ENCODE measurements at places on chromosomes 2 and 18.

DNA sequence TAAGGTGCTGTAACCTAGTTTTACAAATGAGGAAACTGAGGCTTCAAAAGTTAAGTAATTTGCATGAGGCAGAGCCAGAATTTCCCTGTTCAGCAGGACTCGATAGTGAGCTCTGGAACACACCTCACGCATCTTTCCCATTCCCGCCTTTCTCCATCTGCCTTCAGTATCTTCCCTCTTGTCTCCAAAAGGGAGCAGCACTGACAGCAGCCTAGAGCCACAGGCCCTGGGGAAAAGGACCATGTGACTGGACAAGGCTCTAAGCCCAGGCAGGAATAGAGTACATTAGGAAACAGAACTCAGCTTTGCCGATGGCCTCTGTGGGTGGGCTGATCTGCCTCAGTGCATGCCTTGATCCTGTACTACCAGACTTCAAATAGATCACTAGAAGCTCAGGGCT, 21.5 kb downstream of the GPR155 start:
- no peak for DNase-seq

DNA sequence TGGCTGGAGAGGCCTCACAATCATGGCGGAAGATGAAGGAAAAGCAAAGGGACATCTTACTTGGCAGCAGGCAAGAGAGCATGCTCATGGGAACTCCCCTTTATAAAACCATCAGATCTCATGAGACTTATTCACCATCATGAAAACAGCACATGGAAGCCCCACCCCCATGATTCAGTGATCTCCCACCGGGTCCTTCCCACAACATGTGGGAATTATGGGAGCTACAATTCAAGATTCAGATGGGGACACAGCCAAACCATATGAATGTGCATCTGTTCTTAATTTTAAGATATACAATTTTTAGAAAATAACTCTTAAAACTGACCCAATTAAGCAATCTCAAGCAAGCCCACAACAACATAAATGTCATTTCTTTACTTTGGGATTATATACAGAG, 12.6 kb downstream of the C18orf63 start:
- DNase-seq, result no peak

DNA sequence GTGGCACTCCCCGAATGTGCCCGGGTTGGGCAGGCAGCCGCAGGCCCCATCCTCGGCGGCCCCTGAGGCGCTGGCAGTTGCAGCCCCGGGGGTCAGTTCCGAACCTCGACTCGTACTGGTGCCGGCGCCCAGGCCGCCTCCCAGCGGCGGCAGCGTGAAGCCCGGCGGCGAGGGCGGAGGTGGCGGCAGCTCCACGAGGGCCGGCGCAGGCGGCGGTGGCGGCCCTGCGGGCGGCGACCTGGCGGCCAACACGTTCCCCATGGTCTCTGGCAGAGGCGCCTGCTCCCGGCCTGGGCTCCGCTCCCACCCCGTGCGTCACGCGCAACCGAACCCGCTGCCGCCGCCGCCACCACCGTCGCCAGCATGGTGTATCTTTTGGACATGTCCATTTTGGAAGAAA, 196.3 kb downstream of the CCDC74A start:
- DNase-seq, result no peak

- no peak for DNase-seq
These were observed 22.9 kb upstream of the SSB start for GRCh38 chr2:169775765-169776164.

DNA sequence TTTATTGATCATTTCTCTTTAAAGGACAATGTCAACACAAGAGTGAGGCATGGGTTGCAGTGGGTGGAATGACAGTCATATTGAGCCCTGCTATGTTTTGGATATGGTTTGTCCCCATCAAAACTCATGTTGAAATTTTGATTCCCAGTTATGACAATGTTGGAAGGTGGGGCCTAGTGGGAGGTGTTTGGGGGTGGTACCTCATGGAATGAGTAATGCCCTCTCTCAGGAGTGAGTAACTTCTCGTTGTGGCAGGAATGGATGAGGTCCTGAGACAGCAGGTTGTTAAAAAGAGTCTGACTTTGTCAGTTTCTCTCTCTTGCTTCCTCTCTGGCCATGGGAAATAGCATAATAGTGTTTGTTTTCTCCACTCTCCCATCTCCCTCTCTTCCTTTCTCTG, 345.3 kb downstream of the DCC start:
- DNase-seq, result no peak

DNA sequence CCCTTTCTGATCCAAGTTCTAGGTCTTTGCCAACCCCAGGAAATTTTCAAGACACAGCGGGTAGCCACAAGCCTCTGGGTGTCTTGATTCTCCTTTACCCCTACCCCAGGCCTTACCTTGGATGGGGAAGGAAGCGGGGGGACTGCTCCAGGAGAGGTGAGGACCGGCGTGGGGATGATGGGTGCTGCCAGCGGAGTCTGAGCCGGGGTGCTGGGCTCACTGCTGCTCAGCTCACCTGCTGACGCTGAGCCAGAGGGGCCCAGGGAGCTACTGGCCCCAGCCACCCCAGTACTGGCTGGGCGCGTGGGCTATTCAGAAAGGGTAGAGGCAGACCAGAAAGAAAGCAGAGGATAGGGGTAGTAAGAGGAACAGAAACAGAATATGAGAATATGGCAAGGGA, 8.7 kb downstream of the DCTN1 start:
- DNase-seq, result no peak
